ENCODE measurements at places on chromosomes 11 and 22. TPM values are rescaled to one million over a fixed set of nuclear protein-coding genes. Genes with fewer than 3 reads are reported as not detected.

DNA sequence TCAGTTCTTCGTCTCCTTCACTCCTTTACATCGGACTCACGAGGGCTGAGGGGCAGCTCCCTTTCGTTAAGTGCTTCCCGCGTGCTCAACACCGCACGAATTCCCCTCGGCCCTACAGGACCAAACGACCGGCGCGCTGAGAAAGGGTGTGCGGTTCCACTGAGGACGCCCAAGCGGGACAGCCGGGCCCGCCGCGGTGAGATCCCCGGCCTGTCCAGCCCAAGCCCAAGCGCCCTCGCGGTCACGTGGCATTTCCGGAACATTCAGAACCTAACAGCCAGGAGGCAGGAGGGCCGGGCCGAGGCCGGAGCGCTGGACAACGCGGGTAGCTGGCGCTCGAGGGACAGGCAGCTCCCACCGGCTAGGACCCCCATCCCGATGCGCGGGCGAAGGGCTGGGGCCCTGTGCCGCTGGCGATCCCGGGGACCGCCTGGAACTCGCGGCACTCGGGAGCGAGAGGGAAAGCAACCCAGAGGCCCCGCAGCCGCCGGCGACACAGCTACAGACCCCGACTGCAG lies 737 bp upstream of the STIP1 start:
- H3K36me3 ChIP-seq = no peaks in the 10 kb centered on the region
- no peaks in the 10 kb centered on the region for H3K27me3 ChIP-seq
- H3K4me3 ChIP-seq = peak overlapping the region; percentile 82
- H3K27ac ChIP-seq = peak overlapping the region; percentile 85

DNA sequence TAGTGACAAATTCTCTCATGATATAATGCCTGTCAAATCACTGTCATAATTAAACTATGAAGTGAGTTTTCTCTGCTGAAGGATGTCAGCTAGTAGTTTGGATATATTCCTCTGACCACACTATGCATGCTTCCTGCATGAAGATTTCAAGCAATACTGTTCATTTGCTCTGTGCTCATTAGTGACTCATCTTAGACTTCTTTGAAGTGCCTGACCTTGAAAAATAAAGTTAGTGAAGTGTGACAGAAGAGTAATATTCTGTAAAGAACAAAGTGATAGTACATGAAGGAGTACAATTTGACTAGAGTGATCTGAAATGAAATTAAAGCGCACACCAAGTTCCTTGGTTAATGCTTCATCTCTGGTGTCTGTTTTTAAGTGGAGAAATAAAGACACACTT lies 629.5 kb upstream of the ANO3 start:
- no peaks in the 10 kb centered on the region for H3K4me1 ChIP-seq
- H3K36me3 ChIP-seq = no peaks in the 10 kb centered on the region
- no peak overlapping the region for H3K4me3 ChIP-seq

- no peaks in the 10 kb centered on the region for H3K36me3 ChIP-seq
- no peaks in the 10 kb centered on the region for H3K27me3 ChIP-seq
- no peak overlapping the region for H3K4me3 ChIP-seq
- H3K27ac ChIP-seq = no peak overlapping the region
- H3K4me1 ChIP-seq = no peaks in the 10 kb centered on the region
Measured at GRCh38 chr11:84243629-84244263, 957.6 kb upstream of the CCDC90B start.

- no peaks in the 10 kb centered on the region for H3K36me3 ChIP-seq
- H3K4me1 ChIP-seq = peaks cover 53% of the 10 kb centered on the region
- H3K4me3 ChIP-seq = no peak overlapping the region
- H3K27ac ChIP-seq = peak overlapping the region; percentile 95
Measured at GRCh38 chr11:27242591-27242990, 120.4 kb downstream of the CCDC34 start.

The MCHR1 gene
- not detected for total RNA-seq

DNA sequence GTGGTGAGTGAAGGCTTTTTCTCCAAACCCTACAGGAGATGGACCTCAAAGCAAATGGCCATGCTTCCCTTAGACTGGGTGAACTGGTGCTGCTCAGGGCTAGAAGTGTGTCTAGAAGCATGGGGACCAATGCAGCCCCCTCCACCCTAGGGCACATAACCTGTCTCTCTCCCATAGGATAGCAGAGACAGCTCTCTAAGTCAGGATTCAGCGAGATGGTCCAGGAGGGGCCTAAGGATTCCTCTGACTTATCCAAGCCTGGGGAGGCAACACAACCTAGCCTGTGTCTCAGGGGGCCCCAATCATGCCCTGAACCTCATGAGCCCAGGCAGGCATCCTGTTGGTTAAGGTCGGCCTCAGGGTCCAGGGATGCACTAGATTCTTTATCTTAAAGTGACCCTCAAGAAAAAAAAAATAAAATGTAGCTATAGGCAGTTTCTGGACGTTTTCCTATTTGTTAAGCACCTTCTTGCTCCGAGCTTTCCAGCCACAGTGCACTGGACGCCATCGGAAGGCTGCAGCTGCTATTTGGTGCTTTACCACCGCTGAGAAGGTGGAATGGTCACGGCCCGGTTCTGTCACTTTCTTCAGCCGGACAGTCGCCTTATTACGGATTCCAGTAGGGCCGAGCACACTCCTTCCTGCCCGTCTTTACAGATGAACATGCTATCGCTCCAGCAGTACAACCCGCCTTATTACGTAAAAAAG lies 5.0 kb upstream of the CCND1 start:
- 0 out of 2 replicates have a peak, but pooled peaks cover 11% of the 10 kb centered on the region for H3K4me1 ChIP-seq
- peak overlapping the region; percentile 85 for H3K4me3 ChIP-seq
- DNase-seq = no peak
- peak overlapping the region; percentile 97 for H3K27ac ChIP-seq
- no peaks in the 10 kb centered on the region for H3K36me3 ChIP-seq

The HBG1 gene
- not detected for total RNA-seq

The C11orf65 gene
- not detected for total RNA-seq

The SHANK2 gene
- total RNA-seq = 3.9 TPM

DNA sequence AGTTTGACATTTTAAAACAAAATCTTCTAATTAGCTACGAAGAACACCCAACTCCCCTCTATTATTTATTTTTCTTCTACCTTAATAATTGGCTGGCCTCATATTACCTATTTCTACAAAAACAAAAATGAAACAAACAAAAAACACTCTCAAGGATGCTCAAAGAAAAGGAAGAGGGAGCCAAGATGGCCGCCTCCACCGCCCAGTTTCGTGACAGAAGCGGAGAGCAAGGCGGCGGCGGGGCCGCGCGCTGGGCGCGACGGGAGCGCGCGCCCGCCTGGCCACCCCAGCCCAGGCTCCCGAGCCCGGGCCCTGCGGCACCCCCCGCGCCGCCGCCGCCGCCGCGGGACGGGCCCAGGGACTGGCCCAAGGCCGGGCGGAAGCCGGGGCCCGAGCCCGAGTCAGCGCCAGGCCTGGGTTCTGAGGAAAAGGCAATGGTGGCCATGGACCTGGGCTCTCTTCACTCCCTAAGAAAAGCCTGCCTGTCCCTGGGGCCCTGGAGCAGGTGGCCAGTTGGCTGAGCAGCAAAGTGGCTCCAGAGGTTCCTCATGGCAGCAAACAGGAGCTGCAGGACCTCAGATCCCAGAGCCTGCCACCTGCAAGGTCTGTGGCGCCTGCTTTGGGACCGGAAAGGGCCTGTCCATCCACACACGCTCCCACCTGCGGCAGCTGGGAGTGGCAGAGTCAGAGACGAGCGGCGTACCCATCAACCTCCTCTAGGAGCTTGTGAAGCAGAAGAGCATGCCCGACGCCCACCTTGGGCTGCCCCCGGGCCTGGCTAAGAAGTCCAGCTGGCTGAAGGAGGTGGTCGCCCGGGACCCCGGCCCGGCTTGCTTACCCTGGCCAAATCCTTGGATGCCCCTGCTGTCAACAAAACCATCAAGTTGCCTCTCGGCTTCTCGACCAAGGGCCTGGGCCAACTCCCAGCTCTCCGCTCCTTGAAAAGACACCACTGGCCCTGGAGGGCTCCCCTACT lies 543.2 kb upstream of the CCDC179 start:
- no peak for DNase-seq
- no peak overlapping the region for H3K4me3 ChIP-seq
- no peaks in the 10 kb centered on the region for H3K4me1 ChIP-seq
- H3K36me3 ChIP-seq = no peaks in the 10 kb centered on the region

GRCh38 chr11:47324520-47324919 lies 28.0 kb downstream of the MYBPC3 start:
- H3K4me1 ChIP-seq = no peaks in the 10 kb centered on the region
- peaks cover 9% of the 10 kb centered on the region for H3K36me3 ChIP-seq
- H3K27me3 ChIP-seq = no peaks in the 10 kb centered on the region
- no peak overlapping the region for H3K4me3 ChIP-seq

The POTEH gene
- total RNA-seq = not detected

DNA sequence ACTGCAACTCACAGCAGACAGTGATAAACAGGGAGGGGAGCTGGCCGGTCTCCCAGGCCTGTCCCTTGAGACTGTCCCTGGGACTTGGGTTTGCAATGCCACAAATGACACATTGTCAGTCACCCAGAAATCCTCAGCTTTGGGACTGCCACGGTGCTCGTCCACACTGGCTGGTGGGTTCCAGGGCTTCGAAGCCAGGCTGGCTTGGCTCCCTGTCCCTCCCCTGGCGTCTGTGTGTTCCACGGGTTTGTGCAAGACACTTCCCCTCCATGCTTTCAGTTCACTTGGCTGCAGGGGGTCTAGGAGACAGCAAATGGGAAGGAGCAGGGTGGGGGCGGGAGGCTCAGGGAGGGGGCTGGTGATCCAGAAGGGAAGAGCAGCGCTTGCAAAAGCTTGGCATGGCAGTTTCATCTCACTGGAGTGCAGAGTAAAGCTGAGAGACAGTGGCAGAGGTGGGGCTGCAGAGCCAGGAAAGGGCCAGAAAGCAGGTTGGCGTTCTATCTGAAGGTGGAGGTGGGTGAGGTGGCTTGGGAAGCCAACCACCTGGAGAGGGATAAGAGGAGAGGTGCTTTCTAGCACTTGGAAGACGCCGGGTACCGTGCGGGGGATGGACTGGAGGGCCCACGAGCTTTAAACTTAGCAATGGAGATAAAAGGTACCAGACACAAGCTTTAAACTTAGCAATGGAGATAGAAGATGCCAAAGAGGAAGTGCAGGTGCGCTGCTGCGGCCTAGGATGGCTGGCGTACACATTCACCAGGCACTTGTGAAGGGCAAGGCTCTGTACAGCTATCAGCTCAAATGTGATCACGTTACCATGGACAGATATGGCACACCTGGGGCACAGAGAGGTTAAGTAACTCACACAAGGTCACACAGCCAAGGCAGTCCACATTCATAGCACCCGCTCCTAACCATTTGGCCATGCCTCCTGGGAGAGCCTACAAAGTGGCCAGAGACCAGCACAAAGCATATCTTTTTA lies 86.4 kb upstream of the SHISAL1 start:
- no peaks in the 10 kb centered on the region for H3K4me1 ChIP-seq
- H3K36me3 ChIP-seq = no peaks in the 10 kb centered on the region

GRCh38 chr11:43573233-43573632 lies 107.3 kb upstream of the HSD17B12 start:
- H3K27ac ChIP-seq = no peak overlapping the region
- no peaks in the 10 kb centered on the region for H3K36me3 ChIP-seq
- H3K4me3 ChIP-seq = no peak overlapping the region

DNA sequence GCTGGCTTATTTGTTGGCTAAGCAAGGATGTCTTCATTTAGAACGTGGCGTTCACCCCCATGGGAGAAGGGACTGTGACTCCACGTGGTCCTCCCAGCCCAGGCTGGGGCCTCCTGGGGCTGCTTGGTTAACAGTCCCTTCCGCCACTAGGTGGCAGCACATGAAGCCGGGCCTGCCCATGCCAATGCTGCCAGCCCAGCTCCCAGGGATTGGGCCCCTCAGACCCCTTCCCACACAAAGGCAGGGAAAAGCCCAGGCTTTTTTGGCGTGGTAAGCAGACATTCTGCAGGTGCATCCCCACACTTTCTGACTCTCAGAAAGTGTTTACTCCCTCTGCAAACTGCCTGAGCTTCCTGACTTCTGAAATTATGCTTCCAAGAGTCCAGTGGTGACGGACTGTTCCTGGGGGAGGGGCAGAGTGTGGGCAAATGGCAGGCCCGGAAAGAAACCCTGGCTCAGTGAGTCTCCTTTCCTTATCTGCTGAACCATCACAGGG lies 3.1 kb downstream of the CBX6 start:
- H3K4me1 ChIP-seq = peaks cover 10% of the 10 kb centered on the region
- peak; percentile 82 for DNase-seq
- H3K27me3 ChIP-seq = no peaks in the 10 kb centered on the region
- H3K36me3 ChIP-seq = no peaks in the 10 kb centered on the region
- no peak overlapping the region for H3K4me3 ChIP-seq

The OTOG gene
- not detected for total RNA-seq

GRCh38 chr11:95153857-95154246 lies 64.2 kb downstream of the ENDOD1 start:
- H3K27me3 ChIP-seq = no peaks in the 10 kb centered on the region
- no peak for DNase-seq
- peaks cover 5% of the 10 kb centered on the region for H3K4me1 ChIP-seq
- no peak overlapping the region for H3K27ac ChIP-seq
- H3K36me3 ChIP-seq = no peaks in the 10 kb centered on the region

DNA sequence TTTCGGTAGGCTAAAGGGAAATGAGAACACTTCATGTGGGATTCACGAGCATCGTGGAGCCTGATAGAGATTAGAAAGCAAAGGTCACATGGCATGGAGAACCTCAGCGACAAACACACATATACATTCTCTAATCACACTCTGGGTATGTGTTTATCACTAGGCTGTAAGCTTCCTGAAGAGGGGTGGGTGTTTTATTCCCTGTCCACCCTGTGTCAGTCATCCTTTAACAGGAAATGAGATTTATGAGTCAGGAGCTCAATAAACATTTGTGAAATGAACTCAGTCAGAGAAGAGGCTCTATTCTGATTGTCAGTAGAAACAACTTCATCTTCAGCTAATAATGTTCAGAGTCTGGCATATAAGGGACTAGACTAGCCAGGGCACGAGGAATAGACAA lies 71.7 kb upstream of the EIF3M start:
- H3K27me3 ChIP-seq = no peaks in the 10 kb centered on the region
- H3K36me3 ChIP-seq = no peaks in the 10 kb centered on the region
- no peak overlapping the region for H3K4me3 ChIP-seq
- H3K27ac ChIP-seq = no peak overlapping the region
- H3K4me1 ChIP-seq = no peaks in the 10 kb centered on the region

DNA sequence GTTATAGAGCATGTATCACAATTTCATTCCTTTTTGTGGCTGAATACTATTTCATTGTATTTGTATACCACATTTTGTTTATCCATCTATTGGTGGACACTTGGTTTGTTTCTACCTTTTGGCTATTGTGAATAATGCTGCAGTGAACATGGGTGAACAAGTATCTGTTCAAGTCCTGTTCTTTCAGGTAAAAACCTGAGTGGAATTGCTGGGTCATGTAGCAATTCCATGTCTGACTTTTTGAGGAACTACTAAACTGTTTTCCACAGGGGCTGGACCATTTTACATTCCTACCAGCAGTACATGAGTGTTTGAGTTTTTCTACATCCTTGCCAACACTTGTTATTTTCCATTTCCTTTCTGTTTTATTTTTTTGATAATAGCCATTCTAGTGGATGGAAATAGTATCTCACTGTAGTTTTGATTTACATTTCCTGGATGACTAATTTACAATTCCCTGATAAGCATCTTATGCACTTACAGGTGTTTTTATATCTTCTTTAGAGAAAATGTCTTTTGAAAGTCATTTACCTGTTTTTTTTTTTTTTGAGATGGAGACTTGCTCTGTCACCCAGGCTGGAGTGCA lies 12.2 kb downstream of the CABIN1 start:
- DNase-seq = no peak
- H3K36me3 ChIP-seq = no peaks in the 10 kb centered on the region
- no peak overlapping the region for H3K4me3 ChIP-seq
- no peak overlapping the region for H3K27ac ChIP-seq
- no peaks in the 10 kb centered on the region for H3K27me3 ChIP-seq

All from GM23248 (cell line).